ENCODE measurements at places on chromosomes 4 and X.

- DNase-seq, result no peak
Measured at GRCh38 chrX:120774606-120775005, 101.1 kb downstream of the CT47B1 start.

GRCh38 chrX:44344194-44344593 is 722 bp upstream of the EFHC2 start:
- DNase-seq, result peak; percentile 74

DNA sequence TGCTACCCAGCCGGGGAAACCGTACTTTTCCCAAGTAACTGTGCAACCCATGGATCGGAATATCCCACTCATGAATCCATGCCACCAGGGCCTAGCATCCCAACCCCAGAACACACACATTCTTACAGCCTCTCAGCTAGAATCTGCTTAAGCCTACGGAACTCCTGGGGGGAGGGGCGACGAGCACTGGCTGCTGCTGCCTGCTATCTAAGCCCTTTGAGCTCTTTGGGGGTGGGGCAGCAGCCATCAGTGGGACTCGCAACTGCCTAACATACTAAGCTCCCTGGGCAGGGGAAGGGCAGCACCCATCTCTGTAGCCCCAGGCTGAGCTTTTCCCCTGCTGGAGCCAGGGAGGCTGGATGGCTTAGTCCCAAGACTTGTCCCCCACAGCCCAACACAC is 28.6 kb downstream of the NUDT10 start:
- DNase-seq, result no peak

DNA sequence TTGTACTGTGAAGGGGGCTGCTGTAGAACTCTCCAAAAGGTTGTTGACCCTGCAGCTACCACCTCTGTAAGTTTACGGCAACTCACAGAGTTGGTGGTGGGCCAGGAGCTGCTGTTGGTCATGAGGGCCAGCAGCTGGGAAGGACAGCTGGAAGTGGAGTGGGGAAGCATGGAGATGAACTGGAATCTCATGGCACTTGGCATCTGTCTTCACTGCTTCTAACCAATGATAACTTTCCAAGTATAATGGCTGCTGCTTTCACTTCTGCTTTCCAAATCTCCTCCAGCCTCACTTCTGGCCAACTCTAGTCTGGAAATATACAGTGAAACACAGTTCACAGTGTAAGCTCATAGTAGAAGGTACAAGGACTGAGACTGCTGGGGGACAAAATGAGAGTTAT is 126.5 kb upstream of the INTU start:
- no peak for DNase-seq

DNA sequence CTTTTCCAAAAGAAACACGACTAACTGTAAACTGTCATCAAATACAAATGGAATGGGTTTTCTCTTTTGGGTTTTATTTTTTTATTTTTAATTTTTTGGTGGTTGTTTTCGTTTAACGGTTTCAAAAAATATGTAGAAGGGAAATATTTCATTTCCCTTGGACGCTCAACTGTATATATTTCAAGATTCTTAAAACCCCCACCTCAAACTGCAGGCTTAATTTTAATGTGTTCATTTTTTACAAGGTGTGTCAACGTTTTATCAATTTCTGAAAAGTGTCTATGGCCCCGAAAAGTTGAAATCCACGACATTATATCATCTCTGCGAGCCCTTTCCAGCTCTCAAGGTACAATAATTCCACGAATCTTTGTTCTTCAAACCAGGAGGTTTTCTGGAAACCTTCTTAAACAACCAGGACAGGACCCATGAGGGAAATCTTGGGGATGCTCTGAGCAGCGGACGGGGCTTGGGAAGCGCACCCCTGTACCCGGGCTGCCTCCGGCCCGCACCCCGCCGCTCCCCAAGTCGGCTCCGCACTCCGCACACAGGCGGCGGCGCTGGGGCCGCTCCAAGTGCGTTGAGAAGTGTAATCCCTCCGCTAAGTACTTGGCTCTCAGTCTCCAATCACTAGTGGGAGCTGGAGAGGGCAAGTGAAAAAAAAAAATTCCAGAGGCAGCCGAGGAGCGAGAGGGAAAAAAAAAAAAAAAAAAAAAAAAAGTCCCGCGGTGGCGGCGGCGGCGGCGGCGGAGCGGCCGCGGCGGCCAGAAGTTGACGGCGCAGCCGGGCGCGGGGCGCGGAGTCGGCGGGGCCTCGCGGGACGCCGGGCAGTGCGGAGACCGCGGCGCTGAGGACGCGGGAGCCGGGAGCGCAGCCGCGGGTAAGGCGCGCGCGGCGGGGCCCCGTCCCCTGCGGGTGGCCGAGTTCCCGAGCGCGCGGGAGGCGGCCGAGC is at the start of gene BMPR1B:
Gene BMPR1B, plus strand, starts transcription at position 764 of the 949 bp plus-strand sequence. CDS start 346,470 bp downstream, outside the sequence.
- peak; percentile 12 for DNase-seq

DNA sequence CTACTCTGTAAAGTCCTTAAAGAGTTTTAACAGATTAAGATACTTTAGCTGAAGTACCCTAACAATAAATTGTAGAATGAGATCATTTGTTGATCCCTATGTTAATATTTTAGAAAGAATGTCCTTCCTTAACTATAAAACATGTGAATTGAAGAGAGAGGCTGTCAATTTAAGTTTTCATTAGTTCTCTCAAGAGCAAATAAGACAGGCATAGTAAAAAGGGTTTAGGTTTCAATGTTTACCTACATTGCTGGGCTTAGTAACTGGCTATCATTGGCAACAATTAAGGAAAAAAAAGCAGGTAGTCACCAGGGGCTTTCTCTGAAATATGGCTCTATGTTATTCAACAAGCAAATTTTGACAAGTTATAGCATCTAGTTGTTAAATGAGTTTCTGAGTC is 91.5 kb downstream of the ATRX start:
- DNase-seq, result no peak

DNA sequence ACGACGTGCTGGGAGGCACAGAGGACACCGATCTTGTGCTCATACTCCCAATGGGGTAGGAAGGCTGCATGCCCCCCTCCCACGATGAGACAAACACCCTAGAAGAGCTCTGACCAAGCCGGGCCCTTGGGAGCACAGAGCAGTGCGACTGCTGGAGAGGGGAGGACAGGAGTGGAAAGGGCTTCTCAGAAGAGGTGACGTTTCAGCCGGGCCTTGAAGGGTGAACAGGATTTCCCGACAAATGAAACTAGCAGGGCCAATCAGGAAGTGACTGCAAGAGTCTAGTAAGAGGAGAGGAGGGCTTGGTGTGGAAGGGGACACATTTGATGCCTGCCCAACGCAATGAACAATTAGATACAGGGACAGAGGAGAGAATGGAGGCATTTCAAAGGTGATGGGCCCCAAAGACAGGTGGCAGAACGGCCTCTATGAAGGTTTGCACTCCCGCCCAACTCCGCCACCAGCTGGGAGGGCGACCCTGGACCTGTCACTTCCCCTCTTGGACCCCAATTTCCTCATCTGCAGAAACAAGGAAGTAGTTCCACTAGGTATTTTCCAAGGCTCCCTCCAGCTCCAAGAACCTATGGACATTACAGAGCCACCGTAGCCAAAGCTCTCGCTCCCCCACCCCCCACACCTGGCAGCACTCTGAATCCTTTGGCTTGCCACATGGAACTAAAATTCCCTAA is 3.9 kb downstream of the HCFC1 start:
- peak; percentile 65 for DNase-seq
